Mesendoderm (in vitro differentiated cells): ENCODE measurements at places on chromosomes 5 and 9.

GRCh38 chr5:2369178-2369577 is 382.3 kb downstream of the IRX2 start:
- DNase-seq, result no peak
- no peaks in the 10 kb centered on the region for H3K4me1 ChIP-seq
- H3K27ac ChIP-seq, result no peak overlapping the region
- H3K27me3 ChIP-seq, result no peaks in the 10 kb centered on the region
- no peaks in the 10 kb centered on the region for H3K36me3 ChIP-seq

DNA sequence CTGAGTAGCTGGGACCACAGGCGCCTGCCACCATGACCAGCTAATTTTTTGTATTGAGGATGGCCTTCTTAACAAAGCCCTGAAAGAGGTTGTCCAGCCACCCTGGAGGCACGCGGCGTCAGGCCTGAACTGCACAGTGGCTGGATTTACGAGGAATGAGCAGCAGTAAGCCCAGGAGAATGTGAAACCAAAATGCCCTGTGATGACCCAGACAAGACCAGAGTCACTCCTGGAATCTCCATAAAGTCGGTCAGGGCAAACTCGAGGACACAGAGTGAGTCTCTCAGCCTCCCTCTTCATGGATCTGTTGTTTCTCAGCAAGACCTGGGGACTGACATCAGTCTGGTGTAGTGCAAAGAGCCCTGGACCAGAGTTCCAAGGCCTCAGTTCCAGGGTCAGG is 53.2 kb upstream of the C5orf58 start:
- H3K27ac ChIP-seq, result no peak overlapping the region
- no peaks in the 10 kb centered on the region for H3K4me1 ChIP-seq
- DNase-seq, result no peak

DNA sequence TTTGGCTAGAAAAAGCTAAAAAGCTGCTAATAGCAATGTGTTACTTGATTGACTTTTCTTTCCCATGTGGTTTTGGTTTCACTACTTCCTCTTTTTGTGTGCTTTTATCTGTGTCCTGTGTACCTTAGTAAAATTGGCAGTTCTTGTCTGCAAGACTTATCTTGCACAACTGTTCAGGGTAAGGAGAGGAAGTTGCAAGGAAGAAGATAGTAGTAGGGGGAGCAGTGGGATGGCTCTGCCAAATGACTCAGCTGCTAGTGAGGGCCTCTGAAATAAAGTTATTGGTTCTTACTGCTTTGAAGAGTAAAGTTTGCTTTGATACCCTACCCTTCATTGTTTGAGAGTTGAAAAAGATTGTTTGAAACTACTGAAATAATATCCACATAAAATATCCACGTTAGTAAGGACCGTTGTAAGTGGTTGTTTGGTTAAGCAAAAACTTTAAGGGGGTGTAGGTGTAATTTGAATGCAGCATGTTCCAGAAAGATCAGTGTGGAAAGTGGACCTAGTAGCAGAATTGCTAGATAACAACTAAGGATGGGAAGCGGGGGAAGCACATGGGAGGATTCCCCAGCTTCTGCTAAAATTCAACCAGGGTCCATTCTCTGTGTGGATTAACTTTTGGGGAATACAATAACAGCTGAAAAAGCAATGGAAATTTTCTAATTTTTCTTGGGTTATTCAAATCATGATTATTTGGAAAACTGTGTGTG is 123.5 kb downstream of the SCAMP1 start:
- no peaks in the 10 kb centered on the region for H3K4me1 ChIP-seq
- DNase-seq, result no peak
- no peak overlapping the region for H3K4me3 ChIP-seq
- H3K36me3 ChIP-seq, result peaks cover 2% of the 10 kb centered on the region
- no peak overlapping the region for H3K27ac ChIP-seq
- no peaks in the 10 kb centered on the region for H3K27me3 ChIP-seq

DNA sequence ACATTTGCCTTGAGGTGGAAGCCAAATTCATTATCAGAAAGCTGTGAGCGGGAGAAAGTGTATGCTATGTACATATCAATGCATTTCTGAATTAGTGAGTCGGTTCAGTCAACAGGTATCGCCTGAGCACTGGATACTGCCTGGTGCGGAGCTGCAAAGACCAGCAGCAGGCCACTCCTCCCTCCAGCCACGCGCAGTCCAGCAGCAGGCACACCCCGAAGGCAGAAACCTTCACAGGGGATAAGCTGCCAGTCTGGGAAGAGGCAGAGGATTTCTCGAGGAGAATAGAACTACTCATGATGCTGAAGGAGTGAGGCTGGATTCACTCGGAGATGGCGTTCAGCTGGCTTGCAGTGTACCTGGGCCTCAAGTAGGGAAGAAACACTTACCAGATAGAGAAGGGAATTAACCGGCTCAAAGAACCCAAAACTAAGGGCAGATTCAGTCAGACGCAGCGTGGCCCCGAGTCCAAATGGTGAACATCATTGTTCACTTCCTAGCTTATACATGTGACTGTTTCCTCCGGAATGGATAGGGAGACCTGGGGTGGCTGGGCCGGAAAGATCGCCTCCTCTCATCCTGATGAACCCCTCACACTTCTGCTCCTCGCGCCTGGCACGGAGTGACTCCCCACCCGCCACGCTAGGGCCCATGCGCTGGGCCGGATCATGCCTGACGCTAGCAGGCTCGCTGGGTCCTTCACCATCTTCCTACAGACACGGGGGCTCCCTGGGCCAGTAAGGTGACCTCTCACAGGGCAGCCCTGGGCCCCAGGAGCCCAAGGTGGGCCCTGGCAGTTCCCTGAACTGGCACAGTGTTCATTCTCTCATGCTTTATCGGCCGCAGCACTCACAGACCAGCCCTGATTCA is 78.1 kb upstream of the SPATA31C2 start:
- H3K36me3 ChIP-seq, result no peaks in the 10 kb centered on the region
- H3K27ac ChIP-seq, result no peak overlapping the region
- no peak overlapping the region for H3K4me3 ChIP-seq
- no peaks in the 10 kb centered on the region for H3K27me3 ChIP-seq

DNA sequence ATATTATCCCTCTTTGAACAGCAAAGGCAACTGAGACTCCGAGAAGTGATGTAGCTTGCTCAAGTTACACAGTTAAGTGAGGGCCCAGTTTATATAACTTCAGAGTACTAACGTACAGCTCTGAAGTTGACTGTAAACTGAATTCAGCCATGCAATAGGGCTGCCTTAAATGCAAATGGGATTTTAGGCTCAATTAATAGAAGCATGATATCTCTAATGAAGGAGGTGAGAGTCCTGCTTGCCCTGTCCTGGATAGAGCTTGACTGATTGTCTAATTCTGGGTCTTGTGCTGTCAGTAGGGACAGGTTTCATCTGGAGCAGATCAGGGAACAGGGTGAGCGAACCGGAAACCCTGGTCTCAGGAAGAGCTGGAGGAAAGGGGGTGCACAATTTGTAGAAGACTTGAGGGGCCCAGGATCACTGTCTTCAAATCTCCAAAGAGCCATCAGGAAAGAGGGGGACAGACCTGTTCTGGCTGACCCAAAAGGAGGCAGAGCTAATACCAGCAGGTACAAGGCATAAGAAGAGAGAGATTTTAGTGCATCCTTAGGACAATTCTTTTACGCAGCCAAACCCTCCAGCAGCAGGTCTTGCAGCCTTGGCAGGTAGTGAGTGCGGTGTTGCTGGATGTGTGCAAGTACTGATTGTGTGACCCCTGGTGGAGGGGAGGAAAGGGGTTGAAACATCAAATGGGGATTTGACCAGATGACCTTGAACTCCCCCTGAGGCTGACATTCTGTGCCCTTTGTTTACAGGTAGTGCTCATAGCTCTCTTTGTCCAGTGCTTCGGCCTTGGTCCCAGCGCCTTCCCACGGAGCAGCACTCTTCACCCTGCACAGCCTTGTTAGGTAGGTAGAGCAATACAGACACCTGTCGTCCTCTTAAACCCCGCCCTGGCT is 13.0 kb downstream of the GSN start:
- no peak for DNase-seq
- no peak overlapping the region for H3K4me3 ChIP-seq
- no peaks in the 10 kb centered on the region for H3K27me3 ChIP-seq
- H3K4me1 ChIP-seq, result peaks cover 2% of the 10 kb centered on the region
- H3K36me3 ChIP-seq, result no peaks in the 10 kb centered on the region
- no peak overlapping the region for H3K27ac ChIP-seq
